ENCODE measurements at places on chromosomes 3 and 15. TPM values are rescaled to one million over a fixed set of nuclear protein-coding genes. Genes with fewer than 3 reads are reported as not detected.

LDHAL6B gene
- total RNA-seq: not detected

FSD2 gene
- not detected for total RNA-seq

- DNase-seq: no peak
These were observed 63.3 kb downstream of the IQSEC1 start for GRCh38 chr3:13009946-13010315.

GRCh38 chr3:73473898-73474416 lies 150.8 kb downstream of the PDZRN3 start:
- DNase-seq: no peak

DNA sequence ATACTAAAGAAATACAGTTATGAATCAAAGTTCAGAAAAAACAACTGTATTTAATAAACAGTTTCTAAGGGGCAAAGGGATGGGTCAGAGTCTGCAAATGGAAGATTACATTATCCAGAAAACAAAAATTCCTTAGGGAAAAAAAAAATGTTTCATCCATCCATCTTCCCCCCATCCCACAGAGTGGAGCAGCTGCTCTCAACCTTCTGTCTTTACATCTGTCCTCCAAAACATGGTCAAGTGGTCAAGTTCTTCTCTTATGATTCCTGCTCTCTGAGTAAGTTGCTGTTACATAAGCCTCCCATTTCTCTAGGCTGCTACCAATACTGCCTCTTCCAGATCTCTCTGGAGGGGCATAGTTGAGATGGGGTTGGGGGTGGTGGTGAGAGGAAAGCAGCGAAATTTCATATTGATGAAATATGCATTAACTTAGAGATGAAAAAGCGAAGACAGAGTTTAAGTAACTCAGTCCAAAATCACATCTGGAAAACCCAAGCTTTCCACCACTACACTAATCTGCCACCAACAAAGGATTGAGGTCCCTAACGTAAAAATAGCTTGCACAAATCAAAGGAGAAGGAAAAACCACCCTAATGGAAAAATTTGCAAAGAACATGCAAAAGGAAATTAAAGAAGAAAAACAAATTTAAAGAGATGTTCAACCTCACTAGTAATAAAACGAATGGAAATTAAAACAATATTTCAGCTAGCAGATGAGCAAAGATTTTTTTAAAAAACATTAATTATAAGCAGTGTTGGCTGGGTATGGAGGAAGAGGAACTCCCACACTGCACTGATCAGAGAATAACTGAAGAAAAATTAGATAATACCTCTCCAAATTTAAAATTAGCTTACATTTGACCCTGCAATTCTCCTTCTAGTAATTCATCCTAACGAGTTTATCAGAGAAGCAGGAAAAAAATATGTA lies 109.5 kb downstream of the ST8SIA2 start:
- DNase-seq: no peak

Measured in Daoy (cell line).